ENCODE measurements at places on chromosomes 5 and 9.

- no peak for DNase-seq
Observed at GRCh38 chr5:60382716-60383115, 317.2 kb downstream of the DEPDC1B start.

DNA sequence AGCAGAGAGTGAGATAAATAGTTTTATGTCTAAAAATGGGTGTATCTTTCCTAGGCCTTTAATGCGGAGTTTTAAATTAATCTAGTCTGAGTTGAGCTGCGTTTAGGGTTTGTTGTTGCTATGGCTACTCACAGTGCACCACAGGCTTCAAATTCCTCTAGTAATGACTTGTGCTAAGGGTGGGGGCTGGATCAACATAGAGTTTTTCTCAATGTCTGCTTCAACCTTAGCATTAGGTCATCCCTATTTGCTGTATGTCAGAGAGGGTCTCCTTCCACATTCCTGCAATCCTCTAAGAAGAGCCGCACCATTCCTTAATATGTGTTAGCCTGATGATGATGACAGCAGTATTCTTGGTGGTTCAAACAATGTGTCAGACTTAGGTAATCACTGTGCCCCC, 465.6 kb upstream of the KIF2A start:
- no peak for DNase-seq

DNA sequence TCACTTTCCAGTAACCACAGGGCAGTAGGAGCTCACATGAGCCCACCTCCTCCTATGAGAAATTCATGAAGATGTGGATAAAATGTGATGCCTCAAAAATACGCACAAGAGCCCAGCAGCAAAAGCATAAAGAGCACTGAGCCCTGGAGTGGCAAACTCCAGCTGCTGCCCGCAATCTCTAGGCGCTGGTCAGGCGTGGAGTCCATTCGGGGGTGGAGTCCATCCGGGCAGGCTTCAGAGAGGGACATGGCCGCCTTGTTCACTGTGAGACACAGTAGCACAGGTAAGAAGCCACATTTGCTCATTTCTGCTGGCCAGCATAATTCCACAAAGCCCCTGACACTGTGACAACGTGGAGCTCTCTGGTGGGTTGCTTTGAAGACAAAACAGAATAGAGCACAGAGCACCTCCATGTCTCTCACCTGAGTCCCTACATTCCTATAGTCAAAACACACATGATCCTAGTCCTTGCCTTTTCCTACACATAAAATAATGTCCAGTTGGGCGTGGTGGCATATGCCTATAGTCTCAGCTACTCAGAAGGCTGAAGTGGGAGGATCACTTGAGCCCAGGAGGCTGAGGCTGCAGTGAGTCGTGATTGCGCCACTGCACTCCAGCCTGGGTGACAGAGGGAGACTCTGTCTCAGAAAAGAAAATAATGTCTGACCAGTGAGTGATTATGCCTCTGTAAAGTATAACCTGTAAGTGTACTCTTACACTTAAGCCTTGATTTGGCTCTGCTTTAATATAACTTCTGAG, 365.2 kb downstream of the GADD45G start:
- DNase-seq: no peak

DNA sequence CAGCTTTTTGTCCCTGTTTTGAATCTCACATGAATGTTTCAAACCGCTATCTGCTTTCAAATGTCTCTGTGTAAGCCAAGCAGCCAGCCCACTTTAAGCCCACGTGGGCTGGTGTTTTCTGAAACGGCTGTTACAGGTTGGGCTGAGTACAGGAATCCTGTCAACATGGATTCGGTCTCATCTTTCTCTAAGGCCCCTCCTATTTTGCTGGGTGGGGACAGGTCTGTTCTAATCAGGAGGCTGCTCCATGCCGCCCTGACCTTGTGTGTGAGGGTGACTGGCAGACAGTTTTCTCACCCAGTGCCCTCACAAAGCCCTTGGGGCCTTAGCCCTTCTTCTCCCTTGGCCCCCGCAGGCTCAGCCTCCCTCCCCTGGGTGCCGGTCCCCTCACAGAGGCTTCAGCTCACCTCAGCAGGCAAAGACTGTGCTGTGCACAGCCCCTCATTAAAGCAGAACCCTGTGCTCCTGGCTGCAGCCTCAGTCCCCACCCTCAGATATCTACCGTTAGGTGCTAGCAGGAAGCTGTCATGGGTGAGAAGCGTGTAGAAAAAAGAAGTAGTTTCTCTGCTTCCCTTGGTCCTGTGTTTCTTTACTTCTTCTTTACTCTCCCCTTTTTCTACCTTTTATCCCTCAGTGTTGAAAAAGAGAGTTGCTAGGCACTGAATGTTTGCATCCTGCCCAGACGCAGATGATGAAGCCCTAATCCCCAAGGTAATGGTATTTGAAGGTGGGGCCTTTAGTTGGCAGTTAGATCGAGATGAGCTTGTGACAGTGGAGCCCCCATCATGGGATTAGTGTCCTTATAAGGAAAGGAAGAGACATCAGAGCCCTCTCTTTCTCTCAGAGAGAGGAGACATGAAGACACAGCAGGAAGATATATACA, 205.7 kb downstream of the ADAMTS12 start:
- DNase-seq: no peak

- no peak for DNase-seq
Observed at GRCh38 chr5:146039420-146039819, 66.0 kb downstream of the PLAC8L1 start.

DNA sequence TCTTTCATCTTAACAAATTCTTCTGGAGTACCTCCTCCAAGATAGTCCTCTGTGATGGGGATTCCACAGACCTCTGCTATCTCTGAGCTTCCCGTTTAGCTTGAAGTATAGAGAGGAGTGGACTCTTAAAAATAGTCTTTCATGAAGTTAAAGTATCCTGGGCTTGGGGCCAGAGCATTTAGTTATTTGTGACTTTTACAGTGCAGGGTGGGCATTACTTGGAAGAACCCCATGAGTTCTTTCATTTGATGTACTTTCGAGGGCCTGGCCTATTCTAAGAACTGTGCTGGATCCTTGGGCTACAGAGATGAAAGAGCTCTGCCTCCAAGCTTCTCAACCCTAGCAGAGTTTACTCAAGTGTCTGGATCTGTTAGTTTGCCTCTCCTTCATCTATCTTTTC, 131.5 kb downstream of the ZSWIM6 start:
- no peak for DNase-seq

GRCh38 chr5:8676695-8677094, 807.7 kb downstream of the MTRR start:
- DNase-seq: no peak

GRCh38 chr5:446066-446882, 3.3 kb downstream of the EXOC3 start:
- DNase-seq: no peak

DNA sequence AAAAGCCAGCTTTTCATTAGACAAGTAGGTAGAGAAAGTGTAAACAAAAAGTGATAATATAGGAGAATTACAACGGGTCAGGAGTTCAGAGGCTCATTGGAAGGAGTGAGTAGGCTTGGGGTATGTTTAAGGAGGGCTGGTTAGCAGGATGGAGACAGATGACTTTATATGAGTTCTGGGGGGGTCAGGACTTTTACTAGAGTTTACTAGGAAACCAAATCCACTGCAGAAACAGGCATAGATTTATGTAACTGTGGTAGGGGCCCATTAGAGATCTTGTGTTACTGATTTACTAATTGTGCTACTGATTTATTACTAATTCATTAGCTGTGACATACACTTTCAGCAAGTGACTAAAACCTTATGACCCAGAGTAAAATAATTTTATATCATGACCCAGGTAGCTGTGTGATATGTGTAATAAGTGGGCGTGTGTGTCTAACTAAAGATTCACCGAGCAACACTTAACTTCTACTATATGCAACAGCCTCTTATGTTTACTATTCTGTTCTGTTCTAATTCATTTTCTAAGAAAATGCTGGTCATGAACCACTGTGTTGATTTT, 73.5 kb downstream of the IQGAP2 start:
- no peak for DNase-seq

GRCh38 chr9:30925635-30926034, 1458.8 kb upstream of the ACO1 start:
- DNase-seq: no peak

DNA sequence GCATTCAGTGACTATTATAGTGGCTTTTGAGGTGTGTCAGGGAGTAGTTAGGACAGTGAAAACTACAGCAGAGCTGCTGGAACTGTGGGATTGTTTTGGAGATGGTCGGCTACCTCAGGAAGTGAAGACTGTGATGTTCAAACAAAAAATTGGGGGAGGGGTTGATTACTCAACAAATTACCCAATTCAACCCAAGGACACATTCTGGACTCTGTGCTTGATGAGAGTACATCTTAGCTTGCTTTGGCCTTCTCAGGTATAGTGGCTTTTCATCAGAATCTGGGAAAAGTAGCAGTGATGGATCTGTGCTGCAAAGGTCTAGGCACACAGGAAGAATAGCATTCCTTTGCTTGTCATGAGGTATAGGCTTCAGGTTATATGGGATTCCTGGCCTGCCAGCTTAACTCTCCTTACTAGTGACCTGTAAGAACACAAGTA, 47.0 kb downstream of the SLC44A1 start:
- DNase-seq: no peak

GRCh38 chr9:97980479-97980803, 2.7 kb upstream of the ANP32B start:
- DNase-seq: no peak

DNA sequence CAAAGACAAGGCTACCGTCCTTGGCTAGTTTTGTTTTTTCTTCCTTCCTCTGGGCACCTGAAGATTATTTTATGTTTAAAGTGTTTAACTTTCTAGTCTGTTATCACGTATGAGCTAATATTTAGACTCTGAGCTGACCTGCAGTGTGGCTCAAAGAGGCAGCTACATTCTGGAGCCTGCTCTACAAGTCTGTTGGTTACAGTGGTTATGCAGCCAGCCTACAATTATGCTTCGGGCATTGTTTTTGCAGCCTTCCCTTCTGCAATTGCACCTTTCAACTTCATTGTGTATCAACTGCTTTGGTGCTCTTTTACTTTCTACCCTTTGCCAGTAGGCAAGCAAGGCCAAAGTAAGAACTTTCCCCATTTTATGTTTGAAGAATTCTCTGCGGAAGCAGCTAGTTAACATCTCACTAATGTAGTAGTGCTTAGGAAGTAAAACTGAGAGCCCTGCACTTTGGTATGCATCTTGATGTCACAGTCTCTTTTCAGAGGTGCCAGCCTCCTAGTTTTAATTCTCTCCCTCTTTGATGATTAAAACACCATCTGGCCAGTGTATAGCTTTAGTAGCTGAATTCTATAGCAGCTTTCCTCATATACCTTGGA, 322.1 kb downstream of the FAM170A start:
- no peak for DNase-seq

DNA sequence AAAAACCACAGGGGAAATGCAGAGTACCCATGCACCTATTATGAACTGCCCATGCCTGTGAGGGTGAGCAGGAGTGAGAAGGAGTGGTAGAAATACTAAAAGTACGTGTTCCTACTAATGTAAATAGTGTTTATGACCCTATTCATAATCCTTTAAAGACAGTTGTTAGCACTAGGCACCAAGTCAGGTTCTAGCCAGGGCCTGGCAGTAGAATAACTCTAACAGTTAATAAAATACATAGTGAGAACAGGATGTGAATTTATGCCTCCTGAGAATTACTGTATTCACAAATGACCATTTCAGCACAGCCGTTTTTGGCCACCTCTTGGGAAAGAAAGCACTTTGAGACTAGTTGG, 103.2 kb upstream of the TARS1 start:
- no peak for DNase-seq

DNA sequence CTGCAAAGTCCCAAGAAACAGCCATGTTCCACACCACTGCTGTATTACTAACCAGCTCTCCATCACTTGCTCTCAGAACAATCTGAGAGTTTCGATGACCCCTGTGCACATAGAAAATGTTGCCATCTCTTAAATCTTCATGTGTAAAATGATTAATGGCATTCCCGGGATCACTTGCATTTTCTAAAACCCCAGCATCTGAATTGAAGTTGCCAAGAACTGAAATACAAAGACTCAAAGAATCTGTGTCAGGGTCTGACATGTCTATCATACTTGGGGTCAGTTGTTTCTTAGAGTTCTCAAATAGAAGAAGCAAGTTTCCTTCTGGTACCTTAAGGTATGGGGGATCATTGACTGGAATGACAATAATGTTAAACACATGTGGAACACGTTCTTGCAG, 115.1 kb downstream of the ESM1 start:
- DNase-seq: no peak

GRCh38 chr5:143168171-143168741, 235.2 kb downstream of the NR3C1 start:
- peak; percentile 82 for DNase-seq

All from AG09319 (cell line).